ENCODE measurements at places on chromosomes 5 and 9.

- DNase-seq, result no peak
These were observed 116.8 kb downstream of the MACIR start for GRCh38 chr5:103375350-103375749.

GRCh38 chr9:27117489-27118135 is 8.6 kb downstream of the TEK start:
- no peak for DNase-seq

GRCh38 chr9:99296291-99296951 is 74.3 kb downstream of the SEC61B start:
- DNase-seq, result no peak

DNA sequence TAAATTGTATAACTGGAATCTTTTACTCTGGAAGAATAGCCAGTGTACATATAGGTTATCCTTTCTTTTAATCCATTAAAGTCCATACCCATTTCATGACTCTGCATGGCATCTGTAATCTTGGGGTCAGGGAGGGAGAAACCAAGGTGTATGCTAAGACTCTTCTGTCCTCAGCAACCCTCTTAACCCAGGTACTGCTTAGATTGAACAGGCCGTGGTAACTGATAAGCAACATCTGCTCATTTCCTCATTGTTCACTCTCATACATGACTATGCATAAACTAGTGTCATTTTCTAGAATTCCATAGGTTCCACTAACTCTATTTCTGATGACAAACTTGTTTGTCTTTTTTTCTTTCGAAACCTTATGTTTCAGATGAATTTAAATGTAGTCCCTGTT is 69.3 kb upstream of the IFNE start:
- no peak for DNase-seq

GRCh38 chr9:12735665-12736064 is 39.2 kb upstream of the LURAP1L start:
- DNase-seq, result no peak

DNA sequence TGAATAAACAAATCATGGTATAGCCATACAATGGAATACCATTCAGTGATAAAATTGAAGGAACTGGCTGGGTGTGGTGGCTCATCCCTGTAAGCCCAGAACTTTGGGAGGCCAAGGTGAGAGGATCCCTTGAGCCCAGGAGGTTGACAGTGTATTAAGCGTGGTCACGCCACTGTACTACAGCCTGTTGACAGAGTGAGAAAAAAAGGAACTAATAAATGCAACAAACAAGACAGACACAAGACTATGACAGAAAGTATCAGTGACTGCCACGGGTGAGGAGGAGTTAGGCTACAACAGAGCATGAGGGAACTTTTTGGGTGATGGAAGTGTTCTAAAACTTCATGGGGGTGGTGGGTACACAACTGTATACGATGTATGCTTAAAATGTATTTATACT is 2.2 kb downstream of the FNIP1 start:
- no peak for DNase-seq

GRCh38 chr5:125026867-125027731 is 280.7 kb upstream of the ZNF608 start:
- DNase-seq, result no peak

- no peak for DNase-seq
These were observed 18.0 kb downstream of the NNT start for GRCh38 chr5:43620944-43621505.

GRCh38 chr5:38468202-38468673 is 88.2 kb downstream of the LIFR start:
- no peak for DNase-seq

- DNase-seq, result peak; percentile 50
These were observed 167.6 kb upstream of the MAP1B start for GRCh38 chr5:71939452-71940230.

DNA sequence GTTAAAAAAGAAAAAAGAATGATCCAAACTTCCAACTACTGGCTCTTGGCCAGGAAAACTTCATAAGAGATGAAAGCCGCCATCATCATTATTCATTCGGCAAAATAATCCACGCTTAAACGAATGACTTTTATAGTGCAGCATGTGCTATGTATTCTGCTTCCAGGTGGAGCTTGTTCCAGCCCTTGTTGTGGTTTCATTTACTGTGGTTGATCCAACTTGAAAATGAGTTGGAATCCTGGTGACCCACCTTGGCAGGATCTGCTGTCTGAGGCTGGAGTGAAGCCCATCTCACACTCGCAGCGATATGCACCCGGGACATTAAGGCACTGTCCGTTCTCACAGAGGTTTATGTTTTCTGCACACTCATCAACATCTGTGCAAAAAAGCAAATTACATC is 209.6 kb downstream of the FBN2 start:
- DNase-seq, result no peak

DNA sequence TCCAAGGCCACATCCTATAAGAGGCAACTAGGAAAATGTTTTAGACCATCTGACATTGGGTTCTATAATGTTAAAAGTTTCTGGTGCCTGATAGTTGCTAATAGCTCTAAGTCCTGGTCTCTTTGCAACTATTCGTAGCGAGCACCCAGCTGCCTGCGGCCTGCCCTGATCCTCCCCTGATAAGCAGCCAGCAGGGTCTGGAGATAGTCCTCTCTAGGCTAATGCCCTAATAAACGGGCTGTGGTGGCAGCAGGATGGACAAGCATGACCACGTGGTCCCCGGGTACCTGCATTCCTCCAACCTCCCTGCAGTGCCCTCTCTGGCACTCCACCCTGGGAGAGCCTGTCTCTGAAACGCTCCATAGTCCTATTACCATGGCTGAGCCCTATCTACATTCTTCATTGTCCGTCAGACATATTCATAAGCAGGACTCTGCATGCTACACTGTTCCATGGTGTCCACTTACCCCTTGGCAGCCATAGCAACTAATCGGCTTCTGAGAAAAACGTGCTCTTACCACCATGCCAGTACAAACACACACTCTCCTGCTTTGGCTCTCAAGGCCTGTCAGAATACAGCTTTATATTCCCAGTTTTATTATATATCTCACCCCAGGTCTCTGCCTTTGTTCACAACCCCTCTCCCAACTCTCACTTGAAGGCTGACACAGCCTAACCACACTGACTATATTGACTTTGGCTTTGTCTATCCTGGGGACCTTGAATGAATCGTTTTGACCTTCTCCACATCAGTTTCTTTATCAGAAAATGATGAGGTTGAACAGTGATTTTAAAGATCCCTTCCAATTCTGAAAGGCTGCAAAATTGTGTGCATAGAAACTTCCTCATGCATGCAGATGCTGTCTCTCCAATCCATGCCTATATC is 49.9 kb upstream of the DAPK1 start:
- no peak for DNase-seq

GRCh38 chr5:95044096-95044495 is 240.8 kb downstream of the MCTP1 start:
- no peak for DNase-seq

DNA sequence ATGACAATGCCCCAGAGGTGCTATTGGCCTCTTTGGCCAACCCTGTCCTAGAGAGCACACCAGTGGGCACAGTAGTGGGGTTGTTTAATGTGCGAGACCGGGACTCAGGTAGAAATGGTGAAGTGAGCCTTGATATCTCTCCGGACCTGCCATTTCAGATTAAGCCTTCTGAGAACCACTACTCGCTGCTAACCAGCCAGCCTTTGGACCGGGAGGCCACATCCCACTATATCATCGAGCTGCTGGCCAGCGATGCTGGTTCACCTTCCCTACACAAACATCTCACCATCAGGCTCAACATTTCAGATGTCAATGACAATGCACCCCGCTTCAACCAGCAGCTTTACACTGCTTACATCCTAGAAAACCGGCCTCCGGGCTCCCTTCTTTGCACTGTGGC is 1.4 kb downstream of the PCDHGC5 start:
- DNase-seq, result no peak

GRCh38 chr9:8855046-8855445 is 1055.5 kb upstream of the DMAC1 start:
- DNase-seq, result peak; percentile 68

DNA sequence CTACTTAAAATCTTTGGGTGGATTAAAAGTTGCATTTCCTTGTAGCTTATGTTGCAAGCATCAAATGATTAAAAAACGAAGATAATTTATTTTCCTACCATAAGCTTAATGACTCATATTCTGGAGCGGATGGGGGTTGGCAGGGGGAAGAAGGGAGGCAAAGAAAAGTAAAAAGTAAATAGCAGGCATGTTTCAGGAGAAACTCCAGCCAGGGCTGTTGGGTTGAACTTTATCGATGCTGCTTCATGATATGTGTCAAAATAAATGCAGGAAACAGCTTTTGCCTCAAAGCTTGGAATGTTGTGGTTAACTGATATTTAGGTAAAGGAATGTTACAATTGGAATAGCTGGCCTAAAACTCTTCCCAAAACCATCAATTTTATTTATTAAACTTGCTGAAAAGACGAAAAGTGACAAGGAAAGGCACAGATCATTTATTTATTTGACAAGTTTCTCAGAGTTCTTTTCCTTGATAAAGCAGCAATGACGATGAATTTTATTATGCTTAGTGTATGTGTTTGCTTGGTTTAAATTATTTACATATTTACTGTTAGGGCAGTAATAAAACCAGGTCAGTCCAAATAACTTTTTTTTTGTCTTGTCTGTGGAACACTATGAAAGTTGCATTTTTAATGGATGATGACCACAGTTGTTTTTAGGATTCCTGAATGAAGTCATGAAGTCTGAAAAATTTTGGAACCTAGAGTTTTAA is 177.9 kb downstream of the PCSK1 start:
- DNase-seq, result no peak

DNA sequence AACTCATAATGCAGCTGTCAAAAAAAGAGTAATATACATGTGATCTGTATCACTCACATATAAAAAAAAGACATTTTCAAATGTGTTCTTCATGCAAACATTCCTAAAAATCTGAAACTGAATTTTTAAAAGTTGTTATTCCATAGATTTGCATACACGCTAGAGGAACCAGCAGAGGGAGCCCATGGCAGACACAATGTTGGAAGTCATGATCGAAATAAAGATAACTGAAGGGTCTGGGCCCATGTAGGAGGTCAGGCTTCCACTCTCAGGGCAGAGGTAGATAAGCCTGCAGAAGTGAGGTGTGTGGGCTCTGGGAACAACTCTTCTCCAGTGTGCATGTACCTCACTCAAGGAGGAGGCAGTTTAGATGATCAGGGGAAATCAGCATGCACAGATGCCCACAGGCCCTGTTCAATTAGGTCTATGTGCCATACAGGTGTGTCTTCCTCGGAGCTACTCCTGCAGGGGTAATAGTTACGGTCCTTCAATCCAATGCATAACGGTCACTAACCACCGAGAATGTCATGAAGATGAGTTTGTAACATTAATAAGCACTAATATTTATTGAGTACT is 208.6 kb downstream of the EPB41L4A start:
- no peak for DNase-seq

DNA sequence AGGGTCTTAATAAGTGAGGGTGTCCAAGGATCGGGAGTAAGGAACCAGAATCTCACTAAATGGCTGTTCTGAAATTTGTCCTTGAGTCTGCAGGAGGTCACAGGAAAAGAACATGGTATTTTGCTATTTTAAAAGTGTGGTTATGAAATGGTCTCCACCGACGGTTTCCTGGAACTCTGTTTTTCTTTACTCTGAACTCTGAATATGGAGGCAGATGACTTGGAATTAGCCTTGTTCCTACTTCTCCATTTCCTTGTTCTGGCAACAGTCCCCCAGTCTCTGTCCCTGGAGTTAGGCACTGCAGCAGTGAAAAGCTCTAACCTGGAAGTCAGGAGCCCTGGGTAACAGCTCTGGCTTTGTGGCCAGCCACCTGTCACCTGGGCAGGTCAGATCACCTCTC is 46.6 kb upstream of the C5orf58 start:
- DNase-seq, result no peak

- DNase-seq, result no peak
These were observed 20.3 kb downstream of the OSTF1 start for GRCh38 chr9:75108571-75108970.

GRCh38 chr5:38923661-38924451 is 78.0 kb downstream of the OSMR start:
- DNase-seq, result no peak

- no peak for DNase-seq
These were observed 4.3 kb upstream of the FAM169A start for GRCh38 chr5:74870299-74871067.

GRCh38 chr9:112029921-112030444 is 133.4 kb downstream of the UGCG start:
- DNase-seq, result no peak

Measured in putamen (tissue), 1 donor.